ENCODE measurements at places on chromosomes 2 and 18.

GRCh38 chr2:237134321-237135230 lies 48.9 kb downstream of the COPS8 start:
- DNase-seq = no peak

GRCh38 chr2:122179492-122180165 lies 424.2 kb downstream of the TSN start:
- DNase-seq = no peak

DNA sequence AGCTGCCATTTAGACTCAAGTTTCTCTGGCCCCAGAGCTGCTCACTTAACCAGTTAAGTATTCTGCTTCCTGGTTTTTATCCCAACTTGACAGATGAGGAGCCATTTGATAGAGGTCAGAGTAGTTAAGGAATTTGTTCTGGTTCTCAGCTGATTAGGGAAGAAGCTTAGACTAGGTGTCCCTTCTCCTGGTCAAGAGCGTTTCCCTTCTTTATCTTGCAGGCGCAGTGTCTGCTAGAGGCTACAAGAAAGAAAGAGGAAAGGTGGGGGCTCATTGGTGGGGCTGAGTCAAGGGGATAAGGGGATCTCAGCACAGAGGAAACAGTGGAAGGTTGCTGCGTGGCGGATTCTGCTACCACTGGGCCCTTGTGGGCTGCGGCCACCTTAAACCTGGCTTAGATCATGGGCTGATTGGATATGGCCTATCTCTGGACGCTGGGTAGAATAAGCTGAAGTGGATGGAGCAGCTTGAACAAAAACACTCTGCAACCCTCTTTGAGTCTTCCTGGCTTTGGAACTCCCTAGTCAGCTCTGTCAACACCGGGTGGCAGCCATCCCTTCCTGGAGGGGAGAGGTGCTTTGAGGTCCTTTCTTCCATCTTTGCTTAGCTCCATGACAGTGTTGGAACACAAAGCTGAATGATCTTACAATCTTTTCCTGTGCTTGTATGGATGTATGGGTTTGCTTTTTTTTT lies 70.8 kb downstream of the QPCT start:
- peak; percentile 32 for DNase-seq

DNA sequence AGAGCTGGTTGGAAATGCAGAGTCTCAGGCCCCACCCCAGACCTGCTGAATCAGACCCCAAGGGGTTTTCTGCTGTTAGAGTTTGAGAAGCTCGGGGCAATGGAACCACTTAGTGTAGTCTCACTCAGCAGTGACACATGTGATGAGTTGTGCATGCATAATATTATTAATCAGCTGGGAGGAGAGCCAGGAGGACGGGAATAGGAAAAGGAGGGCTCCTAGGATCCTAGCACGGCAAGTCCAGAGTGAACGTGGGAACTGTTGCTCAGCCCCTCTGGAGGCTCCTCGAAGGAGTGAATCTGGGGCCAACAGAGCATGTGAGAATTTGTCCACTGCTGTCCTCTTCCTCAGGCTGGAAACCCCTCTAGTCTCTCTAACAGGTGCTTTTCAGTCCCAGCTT lies 87.1 kb downstream of the HS1BP3 start:
- DNase-seq = no peak

DNA sequence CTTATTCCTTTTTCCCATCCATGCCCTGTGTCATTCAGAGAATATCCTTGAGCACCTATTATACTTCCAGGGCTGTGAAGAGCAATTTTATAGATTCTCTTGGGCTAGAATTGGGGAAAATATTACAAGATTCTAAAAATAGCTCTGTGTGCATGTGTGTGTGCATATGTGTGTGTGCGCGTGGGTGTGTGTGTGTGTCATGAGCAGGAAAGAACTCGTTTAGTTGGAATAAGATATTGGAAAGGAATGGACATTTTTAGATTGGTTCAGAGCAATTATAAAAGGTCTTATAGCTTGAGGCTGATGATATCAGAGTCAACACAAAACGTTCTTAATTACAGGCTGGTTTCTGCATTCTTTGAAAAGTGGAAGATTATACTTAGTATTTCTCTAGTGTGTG lies 212.1 kb upstream of the COPS8 start:
- DNase-seq = no peak

DNA sequence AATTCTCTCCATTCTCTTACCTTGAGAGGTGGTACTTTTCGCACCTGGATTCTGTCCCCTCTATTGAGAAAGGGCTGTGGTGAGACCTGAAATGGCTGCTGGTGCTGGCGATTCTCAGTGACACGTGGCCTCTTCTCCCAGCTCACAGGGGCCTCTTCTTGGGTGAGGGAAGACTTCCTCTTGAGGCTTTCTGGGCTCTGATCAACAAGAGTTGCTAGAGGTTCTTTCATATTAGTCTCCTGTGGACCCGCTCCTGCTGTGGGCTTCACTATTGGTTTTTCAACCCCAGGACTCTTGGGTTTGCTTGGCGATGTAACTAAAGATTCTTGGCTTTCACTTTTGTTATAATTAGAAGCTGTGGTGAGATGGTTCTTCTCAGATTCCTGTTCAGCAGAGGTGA lies 76.3 kb upstream of the DTNB start:
- DNase-seq = no peak

GRCh38 chr18:42183746-42184145 lies 228.7 kb downstream of the PIK3C3 start:
- peak; percentile 5 for DNase-seq

DNA sequence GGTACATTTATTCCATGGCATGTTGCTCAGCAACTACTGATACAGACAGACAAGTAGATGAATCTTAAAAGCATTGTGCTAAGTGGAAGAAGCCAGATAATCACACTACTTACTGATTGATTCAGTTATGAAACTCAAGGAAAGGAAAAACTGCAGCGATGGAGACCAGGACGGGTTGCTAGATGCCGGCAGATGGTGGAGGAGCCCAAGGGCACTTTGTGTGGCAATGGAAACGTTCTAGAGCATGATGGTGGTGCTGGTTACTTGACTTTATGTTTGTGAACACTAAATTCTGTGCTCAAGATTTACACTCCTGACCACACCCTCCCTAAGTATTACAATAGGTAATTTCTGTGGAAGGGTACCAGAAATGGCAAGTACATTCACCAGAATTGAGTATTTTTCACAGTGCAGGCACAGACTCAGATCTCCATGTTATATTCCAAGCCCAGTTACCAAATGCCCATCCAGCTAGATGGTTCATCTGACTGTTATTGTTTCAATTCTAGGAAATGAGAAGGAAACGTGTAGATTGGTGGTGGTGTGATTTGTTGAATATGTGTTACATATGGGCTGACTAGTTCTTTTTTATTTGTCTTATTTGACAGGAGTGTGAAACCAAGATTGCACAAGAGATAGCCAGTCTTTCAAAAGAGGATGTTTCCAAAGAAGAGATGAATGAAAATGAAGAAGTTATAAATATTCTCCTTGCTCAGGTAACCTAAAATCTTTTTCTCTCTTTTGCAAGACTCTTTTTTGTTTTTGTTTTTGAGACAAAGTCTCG lies 55.1 kb downstream of the RALBP1 start:
- DNase-seq = no peak

GRCh38 chr2:223090540-223091235 lies 38.7 kb downstream of the KCNE4 start:
- no peak for DNase-seq

DNA sequence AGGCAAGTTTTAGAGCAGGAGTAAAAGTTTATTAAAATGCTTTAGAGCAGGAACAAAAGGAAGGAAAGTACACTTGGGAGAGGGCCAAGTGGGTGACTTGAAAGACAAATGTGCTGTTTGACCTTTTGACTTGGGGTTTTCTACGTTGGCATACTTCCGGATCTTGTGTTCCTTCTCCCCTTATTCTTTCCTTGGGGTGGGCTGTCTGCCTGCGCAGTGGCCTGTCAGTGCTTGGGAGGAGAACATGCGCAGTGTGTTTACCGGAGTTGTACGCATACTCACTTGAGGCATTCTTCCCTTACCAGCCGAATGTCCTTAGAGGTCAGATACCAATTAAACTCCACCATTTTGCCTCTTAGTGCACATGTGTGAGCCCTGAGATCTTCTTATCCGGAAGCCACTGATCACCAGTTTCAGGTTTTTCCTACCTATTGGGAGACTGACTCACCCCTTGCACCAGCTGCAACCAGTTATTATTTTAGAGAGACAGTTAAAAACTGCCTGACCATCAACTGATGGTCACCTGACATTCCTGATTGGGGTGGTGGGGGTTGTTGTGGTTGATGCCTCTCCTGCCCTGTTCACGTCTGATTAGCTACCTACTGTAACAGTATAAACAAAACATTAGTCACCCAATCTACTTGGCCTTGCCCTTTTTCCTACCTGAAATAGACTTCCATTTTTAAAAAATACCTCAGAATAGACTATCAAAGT lies 67.5 kb downstream of the NYAP2 start:
- DNase-seq = no peak

DNA sequence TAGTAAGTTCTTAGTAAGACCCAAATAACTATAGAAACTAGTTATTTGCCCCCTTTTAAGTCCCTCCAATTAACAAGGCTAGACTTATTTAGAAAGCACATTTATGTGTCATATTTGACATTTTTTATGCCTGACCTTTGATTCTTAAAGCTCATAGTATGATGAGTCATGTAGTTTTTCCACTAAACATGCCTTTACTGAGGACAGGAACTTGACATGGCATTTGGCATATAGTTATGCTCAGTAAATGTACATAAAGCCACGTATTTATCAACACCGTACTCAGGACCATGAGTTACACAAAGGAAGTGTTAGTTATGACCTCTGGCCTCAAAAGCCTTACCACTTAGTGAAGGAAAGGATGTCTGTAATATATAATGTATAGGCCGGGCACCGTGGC lies 78.9 kb downstream of the GNAL start:
- no peak for DNase-seq

DNA sequence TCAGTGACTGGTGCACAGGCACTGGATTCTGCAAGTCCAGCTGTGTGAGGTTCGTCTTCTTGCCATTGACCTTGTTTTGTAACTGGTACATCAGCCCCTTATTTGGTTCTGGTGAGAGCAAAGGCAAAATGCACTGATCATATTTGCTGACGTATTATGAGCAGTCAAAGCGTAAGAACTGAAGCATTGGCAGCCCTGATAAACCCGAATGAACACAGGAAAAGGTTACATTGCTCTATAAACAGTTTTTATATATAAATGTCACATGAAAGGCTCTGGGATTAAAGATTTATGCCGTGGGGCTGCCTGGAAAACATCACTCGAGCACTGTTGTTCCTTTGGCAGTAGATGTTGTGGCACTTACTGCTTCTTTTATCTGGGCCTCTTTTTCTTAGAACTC lies 167.9 kb downstream of the IRS1 start:
- no peak for DNase-seq

DNA sequence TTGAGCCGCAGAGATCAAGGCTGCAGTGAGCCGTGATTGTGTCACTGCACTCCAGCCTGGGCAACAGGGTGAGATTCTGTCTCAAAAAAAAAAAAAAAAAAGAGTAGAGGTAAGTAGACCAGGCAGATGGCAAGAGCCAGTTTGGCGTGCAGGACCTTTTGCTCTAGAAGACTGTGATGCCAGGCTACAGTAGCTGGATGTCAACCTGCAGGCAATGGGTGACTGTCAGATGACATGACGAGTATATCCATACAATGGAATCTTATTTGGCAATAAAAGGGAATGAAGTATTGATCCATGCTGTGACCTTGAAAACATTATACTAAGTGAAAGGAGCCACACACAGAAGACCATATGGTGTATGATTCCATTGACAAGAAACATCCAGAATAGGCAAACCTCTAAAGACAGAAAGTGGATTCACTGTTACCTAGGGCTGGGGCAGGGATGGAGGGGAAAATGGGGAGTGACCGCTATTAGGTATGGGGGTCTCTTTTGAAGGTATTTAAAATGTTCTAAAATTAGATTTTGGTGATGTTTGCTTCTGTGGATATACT lies 11.2 kb upstream of the DGUOK start:
- no peak for DNase-seq

GRCh38 chr2:88865801-88866371 lies 174.4 kb downstream of the RPIA start:
- no peak for DNase-seq

- DNase-seq = no peak
Observed at GRCh38 chr2:27591745-27592144, 8.9 kb downstream of the ZNF512 start.

DNA sequence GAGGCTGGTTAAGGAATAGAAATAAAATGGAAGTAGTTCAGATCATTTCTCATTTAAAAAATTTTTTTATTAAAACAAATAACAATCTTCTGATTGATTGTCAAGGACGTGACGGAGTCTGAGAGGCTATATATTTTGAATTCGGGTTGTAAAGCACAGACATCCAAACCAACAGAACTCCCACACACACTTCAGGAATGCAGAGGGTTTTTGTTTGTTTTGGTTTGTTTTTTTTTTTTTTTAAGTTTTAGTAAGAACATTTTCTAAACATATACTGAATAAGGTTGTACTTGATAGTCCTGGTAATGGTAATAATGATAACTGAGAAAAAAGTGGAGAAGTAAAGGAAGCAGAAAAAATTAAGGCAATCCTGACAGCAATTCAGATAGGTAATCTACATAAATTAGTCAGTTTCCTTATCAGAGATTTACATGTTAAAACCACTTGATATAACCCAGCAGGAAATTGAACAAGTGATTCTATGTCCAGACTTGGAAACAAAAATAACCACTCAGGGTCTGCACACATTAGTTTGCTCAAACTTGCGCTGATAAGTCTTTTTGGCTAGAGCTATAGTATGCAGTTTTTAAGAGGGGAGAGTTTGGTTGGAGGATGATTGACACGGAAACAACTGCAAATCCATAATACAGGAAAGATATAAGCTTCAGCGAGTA lies 51.5 kb upstream of the CTAGE1 start:
- DNase-seq = no peak

- peak; percentile 21 for DNase-seq
Observed at GRCh38 chr18:4068552-4069158, 386.5 kb downstream of the DLGAP1 start.

GRCh38 chr18:47436871-47437270 lies 185.4 kb upstream of the SKOR2 start:
- DNase-seq = no peak

DNA sequence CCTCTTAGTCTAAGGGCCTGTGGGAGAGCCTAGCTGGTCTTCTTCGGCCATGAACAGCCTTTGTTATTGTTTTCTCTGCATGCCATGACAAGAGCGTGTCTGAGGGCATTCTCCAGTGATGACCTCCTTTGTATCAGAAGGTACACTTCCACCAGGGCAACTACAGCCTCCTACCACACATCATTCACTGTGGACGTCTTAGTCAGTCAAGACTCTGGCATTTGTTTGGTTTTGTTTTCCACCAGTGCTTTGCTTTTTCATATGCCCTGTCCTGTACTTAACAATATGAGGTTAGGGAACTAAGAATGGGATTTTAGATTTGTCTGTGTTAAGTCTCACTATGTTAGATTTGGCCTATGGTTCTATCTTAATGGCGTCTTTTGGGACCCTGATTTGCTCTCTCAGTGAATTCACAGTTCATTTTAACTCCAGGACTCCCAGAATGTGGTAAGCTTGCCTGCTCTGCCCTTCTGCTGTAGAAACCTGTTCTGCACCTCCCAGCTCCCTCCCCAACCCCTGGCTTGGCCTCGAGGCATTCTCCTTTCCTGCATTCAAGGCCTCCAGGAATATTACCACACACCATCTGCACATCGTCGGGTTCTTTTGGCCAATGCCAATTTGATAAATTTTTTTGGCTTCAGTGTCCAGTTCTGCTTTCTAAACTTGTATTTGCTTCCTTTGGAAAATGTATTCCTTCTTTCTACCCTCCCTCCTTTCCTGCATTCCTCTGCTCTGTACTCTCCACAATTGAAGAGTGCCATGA lies 42.8 kb upstream of the IL1R1 start:
- no peak for DNase-seq

Measured in GDM1 (cell line).